ENCODE measurements at places on chromosomes 13 and 19.

DNA sequence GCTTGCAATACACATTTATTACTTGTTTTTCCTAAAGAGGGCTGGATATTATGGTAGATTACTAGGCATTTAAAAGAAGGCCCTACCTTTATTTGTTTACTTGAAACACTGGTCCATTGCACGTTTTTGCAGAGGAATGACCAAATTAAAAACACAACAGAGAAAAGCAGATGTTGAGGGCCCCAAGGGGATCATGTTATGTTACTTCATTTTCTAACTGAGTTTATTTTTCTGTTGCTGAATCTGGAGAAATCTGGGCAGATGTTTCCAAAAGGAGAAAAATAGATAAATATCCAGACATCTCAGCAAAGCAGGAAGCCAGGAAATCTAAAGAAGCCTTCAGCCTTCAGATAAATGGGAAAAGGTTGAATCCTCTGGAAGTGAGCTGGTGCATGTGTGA, 353.0 kb downstream of the NDFIP2 start:
- DNase-seq: no peak

GRCh38 chr19:18612051-18612771, 459 bp upstream of the TMEM59L start:
- DNase-seq: no peak

- no peak for DNase-seq
Measured at GRCh38 chr19:37593996-37594303, 642 bp downstream of the ZNF571 start.

DNA sequence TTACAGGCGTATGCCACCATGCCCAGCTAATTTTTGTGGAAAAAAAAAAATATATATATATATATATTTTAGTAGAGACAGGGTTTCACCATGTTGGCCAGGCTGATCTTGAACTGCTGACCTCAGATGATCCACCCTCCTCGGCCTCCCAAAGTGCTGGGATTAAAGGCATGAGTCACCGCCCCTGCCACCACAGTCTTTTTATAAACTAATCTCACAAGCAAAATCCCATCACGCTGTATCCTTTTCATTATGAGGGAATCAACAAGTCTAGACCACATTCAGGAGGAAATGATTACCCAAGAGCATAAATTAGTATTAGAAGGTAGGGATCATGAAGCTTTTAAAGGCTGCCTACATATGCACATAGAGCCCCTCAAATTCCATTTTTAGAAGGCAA, 210.6 kb upstream of the NBEA start:
- no peak for DNase-seq

DNA sequence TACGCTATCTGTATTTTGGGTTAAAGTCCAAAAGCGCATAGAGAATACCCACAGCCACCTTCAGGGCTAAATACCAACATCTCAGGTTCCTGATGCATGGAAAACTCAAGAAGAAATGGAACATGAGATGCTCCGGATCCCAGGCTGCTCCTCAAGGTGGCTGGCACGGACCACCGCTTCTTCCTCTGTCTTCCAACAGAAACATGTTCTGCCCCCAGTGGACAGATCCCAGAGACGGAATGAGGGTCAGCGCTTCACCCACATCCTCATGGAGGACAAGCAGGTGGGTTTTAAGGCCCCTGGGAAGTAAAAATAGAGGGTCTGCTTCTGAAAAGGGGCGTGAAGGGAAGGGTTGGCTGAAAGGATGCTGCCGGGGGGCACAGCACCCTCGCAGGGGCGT, 17.3 kb downstream of the COL4A1 start:
- DNase-seq: no peak

DNA sequence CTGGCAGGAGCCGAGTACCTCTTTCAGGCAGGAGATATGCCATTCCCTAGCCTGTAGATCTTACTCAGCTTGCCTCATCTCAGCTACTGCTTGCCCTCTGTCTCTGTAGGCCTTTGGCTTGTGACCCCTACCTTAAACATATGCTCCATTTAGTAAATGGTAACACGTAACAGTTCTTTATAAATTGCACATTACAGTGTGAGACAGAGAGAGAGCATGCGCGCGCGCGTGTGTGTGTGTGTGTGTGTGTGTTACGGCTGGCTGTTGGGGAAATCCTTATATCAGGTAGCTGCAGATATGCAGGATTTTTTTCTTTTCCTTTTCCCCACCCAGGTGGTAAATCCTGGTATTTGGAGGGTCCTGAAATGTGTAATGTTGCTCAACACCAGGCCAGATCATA, 4.2 kb downstream of the SPINT2 start:
- DNase-seq: no peak

DNA sequence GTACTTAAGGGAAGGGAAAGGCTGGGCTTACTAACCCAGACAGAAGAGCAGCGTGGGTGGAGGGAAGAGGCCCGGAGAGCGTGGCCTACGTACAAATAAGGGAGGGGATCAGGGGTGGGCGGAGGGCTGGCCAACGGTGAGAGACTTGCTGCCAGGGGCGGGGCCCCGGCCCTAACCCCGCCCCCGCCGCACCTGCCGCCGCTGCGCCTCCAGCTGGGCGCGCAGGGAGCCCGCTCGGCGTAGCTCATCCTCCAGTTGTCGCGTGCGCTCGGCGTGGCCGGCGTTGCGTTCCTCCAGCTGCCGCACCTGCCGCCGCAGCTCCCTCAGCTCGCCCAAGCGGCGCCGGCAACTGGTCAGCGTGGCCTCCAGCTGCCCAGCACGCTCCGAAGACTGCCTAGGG, 5.7 kb downstream of the HOOK2 start:
- peak; percentile 46 for DNase-seq

DNA sequence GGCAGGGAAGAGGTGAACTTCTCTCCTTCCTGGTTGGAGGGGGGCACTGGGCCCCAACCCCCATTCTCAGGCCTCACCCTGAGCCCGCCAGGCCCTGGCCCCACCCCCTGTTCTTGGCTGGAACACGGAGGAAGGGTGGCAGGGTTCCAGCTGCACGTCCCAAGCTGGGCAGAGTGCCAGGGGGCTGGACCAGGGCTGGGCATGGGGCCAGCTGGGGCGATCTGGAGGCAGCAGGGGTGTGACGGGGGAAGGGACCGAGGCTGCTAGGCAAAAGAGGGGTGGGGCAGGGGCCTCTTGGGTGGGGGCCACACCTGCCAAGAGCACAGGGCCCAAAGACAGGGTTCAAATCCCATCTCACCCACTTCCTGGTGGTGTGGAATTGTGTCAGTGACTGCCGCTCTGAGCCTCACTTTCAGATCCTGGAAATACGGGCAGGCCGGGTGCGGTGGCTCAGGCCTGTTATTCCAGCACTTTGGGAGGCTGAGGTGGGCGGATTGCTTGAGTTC, 2.2 kb downstream of the HIF3A start:
- DNase-seq: no peak

GRCh38 chr13:24505256-24505655, 7.3 kb downstream of the PARP4 start:
- no peak for DNase-seq

- no peak for DNase-seq
Measured at GRCh38 chr13:22427783-22428182, 753.0 kb upstream of the SGCG start.

GRCh38 chr19:38229585-38230073, 5.6 kb upstream of the DPF1 start:
- DNase-seq: peak; percentile 75

DNA sequence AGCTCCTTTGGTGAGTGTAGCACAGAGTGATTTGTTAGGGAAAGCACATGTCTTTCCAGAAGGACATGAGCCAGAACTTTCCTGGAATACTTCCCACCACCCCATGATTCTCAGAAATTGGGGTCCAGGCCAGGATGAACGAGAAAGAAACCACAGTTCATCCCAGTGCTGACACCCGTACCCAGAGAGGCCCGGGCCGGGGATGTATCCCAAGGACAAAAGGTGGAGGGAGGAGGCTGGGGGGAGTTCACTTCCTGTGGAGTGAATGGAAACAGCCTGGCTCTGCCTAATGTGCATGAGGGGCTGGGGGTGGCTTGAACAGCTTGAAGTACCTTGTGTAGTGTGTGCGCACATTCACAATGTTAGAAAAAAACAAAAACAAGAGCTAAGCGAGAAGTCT, 47.5 kb downstream of the CDADC1 start:
- DNase-seq: no peak

- DNase-seq: no peak
Measured at GRCh38 chr13:74669149-74669548, 534.9 kb upstream of the KLF12 start.

DNA sequence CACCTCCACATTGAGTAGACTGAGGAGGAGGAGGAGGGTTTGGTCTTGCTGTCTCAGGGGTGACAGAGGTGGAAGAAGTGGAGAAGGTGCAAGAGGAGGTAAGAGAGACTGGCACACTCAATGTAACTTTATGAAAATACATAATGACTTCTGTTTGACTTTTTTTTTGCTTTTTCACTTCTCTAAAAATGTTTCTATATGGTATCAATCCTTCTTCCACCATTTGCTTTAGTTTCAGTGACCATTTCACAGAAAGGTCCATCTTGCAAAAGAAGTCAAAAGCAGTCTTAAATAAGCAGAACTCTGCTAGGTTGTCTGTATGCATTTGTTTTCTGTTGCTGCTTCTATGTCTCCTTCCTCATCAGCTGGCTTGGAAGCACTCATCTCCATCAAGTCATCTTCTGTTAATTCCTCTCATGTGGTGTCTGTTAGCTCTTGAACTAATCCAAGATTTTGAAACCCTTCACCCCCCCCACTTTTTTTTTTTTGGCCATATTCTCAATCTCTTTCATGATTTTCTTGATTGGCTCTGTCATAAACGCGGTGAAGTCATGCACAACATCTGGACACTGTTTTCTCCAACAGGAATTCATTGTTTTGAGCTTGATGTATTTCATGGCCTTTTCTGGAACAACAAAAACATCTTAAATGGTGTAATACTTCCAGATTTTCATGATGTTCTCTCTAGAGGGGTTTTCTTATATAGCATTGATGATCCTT, 80.8 kb downstream of the KL start:
- DNase-seq: no peak

GRCh38 chr13:27472941-27473340, 22.6 kb upstream of the MTIF3 start:
- DNase-seq: no peak

DNA sequence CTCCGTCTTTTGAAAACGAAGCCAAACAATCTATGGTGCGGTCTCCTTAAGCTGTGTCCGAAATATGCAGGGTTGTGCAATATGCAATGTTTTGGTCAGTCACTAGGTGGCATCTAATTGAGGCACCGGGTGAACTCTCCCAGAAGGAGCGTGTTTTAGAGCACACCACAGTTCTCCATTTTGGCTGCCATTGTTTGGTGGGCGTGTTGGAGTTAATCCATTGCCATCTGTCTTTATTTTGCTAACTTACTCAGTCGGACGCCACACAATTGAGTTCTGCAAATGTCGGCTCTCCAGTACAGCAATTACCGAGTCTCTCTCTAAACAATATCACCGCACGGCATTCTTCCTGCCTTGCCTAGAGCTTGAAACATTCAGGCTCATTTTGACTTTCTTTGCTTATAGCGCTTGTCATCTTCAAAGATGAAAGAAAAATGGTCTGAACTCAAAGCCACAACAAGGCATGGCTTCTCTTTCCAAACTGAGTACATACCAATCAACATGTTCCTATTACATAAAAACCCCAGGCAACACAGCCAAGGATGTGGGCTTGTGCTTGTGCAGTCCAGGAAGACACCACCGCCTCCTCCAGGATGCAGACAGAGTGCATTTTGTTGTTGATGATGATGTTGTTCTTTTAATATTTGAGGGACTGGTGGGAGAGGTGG, 182.0 kb upstream of the SERP2 start:
- DNase-seq: peak; percentile 72

DNA sequence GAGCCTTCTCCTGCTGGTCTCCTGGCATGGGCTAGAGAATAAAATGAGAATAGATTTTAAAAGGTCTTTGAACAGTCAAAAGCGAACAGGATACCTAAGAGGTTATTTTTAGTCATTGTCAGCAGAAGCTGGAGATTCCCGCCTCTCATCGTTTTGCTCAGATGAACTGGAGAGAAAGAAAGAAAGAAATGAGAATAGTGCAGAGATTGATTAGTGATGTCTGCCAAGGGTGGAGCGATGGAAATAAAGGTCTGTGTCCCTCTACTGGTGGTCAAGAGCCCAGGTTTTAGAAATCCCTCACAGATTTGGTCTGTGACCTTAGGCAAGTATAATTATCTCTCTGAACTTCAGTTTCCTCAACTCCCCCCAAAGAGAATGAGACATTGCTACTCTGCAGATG, 5.3 kb downstream of the NCAN start:
- DNase-seq: no peak

GRCh38 chr13:101535192-101535746, 82.8 kb downstream of the ITGBL1 start:
- no peak for DNase-seq

DNA sequence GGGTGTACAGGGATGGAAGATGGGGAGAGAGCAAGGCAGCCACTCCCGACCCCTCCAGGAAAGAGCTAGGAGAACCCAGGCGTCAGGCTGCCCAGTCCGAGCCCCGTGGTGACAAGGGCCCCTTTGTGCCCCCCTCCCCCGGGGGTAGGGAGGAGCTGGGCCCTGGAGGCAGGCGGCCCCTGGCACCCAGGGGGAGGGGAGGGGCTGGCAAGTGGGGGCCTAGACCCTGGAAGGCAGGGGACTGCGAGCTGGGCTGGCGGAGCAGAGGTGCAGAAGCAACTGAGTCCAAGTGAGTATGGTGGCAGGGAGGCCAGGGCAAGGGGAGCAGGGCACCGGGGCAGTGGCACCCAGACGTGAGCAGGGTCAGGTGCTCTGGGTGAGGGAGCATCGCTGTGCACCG, at the start of gene MAG:
Gene MAG, plus strand, starts transcription at position 246 of the 400 bp plus-strand sequence. CDS start 3,248 bp downstream, outside the sequence.
- DNase-seq: no peak

DNA sequence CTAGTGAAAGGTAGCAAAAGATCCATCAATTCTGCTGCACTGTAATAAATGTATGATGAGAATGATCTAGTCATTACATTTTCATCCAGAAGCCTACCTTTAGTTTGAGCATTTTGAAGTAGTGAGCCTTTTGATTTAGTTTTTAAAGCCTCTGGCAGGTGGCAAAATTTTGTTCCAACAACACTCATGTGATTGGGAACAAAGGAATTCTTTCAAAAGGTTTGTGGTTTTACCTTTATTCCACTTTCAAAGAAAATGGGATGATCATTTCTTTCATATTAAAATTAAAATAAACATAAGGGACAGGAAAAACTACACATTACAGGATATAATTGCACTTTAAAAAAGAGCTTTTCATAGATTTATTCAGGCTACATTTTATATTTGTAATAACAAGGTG, 260.2 kb downstream of the DACH1 start:
- DNase-seq: no peak
